ENCODE measurements at places on chromosomes 7 and 10. TPM values are rescaled to one million over a fixed set of nuclear protein-coding genes. Genes with fewer than 3 reads are reported as not detected.

Gene CHST15
- 30.4 TPM for total RNA-seq

Gene EMX2
- total RNA-seq, result not detected

Gene PTN
- 6.7 TPM for total RNA-seq

Gene XRCC2
- 3.5 TPM for total RNA-seq

Gene NPC1L1
- total RNA-seq, result 4.9 TPM

Gene UPP1
- 2.9 TPM for total RNA-seq

Gene CALML3
- total RNA-seq, result not detected

Gene OR9A2
- not detected for total RNA-seq

GRCh38 chr7:117134889-117135552 lies 181.7 kb downstream of the ST7 start:
- H3K27ac ChIP-seq, result no peak overlapping the region
- H3K4me1 ChIP-seq, result no peaks in the 10 kb centered on the region
- DNase-seq, result no peak
- peaks cover 55% of the 10 kb centered on the region for H3K36me3 ChIP-seq
- H3K4me3 ChIP-seq, result no peak overlapping the region

- DNase-seq, result no peak
- no peak overlapping the region for H3K27ac ChIP-seq
- H3K36me3 ChIP-seq, result no peaks in the 10 kb centered on the region
- no peak overlapping the region for H3K4me3 ChIP-seq
- no peaks in the 10 kb centered on the region for H3K27me3 ChIP-seq
These were observed 777.7 kb downstream of the PHTF2 start for GRCh38 chr7:78576236-78576635.

DNA sequence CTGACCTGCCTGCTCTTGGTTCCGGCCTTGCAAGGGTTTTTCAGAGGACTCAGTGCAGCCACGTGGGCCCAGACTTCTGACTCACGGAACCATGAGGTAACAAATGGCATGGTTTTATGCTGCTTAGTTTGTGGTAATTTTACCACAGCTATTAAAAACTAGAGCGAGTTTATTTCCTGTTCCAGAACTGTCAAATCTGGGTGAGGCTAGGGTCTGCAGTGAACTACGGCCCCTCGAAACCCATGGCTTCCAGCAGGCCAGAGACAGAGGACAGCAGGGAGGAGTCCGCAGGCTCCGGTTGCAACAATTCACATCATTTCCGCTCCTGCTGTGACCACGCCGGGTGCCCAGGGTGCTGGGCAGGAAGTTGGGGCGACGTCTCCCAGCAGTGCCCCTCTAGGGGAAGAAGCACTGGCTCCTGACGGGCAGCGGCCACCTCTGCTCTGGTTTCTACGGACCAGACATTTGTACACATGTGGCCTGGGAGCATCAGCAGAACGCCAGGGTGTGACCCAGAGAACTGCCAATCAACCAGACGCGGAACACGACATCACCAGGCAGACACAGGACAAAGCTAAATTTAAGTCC lies 74.8 kb downstream of the ADARB2 start:
- DNase-seq, result no peak
- H3K27ac ChIP-seq, result no peak overlapping the region
- no peaks in the 10 kb centered on the region for H3K36me3 ChIP-seq
- no peaks in the 10 kb centered on the region for H3K27me3 ChIP-seq
- H3K4me3 ChIP-seq, result no peak overlapping the region

DNA sequence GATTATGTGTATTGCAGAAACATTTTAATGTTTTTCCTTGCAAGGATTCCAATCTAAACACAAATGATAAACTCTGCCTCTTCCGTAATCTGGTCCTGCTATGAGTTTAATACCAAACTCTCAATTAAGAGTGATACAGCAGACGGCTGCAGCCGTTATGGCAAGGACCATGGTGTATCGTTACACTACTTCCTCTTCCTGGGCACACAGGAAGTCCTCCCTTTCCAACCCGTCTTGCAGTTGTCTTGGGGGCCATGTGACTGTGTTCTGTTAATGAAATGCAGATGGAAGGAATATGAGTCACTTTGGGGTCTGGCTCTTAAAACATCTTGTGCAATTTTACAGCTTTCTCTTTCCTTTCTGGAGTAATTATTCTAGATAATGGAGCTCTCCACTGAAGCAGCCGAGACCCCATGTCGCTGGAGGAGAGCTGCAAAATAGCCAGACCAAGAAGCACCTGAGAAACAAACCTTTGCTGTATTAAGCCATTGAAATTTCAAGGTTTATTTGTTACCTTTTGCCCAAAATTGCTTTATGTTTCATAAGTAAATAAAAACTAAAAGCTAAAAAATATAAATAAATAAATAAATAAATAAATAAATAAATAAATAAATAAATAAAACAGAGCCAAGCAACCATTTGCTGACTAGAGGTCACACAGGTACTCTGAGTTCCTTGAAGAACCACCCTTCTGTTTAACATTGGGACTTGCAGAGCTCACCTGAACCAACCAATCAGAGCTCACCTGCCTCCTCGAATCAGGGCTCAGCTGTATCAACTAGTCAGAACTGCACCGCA lies 74.7 kb downstream of the FRMPD2 start:
- no peak for DNase-seq
- no peak overlapping the region for H3K27ac ChIP-seq
- no peaks in the 10 kb centered on the region for H3K4me1 ChIP-seq
- H3K27me3 ChIP-seq, result no peaks in the 10 kb centered on the region
- no peaks in the 10 kb centered on the region for H3K36me3 ChIP-seq

GRCh38 chr10:110527731-110528171 lies 30.0 kb downstream of the DUSP5 start:
- no peaks in the 10 kb centered on the region for H3K36me3 ChIP-seq
- H3K4me1 ChIP-seq, result peaks cover 7% of the 10 kb centered on the region
- H3K27ac ChIP-seq, result no peak overlapping the region
- H3K27me3 ChIP-seq, result peaks cover 41% of the 10 kb centered on the region

DNA sequence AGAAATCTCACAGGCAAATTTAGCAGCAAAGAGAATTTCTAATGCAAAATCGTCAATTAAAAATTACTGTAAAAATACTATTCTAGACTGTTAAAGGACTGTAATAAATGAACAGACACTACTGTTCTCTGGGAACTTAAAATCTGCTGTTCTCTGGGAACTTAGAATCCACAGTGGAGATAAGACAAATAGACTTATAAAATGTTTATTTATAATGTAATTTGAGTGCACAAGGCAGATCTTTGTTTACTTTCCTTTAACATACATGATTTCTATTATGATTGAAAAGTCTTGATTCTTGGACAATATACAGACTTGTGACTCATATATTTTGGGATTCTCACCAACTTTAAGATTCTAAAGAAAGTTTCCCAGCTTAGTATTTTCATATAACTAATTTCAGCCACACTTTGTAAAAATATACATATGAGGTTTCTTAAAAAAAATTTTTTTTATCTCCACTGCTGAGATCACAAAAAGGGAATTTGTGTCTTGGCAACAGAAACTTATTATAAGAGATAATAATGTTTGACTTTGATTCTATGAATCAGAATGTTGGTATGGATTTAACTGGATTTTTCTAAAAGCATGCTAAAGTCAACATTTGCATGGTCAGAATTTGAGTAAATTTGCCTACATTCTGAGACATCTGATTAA lies 166.3 kb upstream of the RHOBTB1 start:
- no peak for DNase-seq
- no peak overlapping the region for H3K27ac ChIP-seq
- peaks cover 8% of the 10 kb centered on the region for H3K4me1 ChIP-seq
- no peaks in the 10 kb centered on the region for H3K36me3 ChIP-seq
- H3K4me3 ChIP-seq, result no peak overlapping the region

DNA sequence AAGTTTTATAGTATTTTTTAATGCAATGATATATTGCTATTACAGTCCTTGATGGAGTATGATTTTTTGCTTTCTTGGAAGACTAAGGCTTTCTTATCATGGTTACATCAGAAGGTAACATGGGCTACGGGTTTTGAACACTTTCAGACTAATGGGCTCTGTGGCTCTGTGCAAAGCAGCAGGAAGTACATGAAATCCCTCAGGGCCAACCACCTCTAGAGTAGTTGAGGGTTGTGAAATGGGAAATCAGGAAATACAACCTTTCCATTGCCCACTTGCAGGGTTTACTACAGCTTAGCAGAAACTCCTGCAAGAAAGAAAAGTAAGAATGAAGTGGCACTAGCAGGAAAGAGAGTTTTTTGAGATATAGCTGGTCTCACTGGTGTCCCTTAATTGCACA lies 853.5 kb downstream of the KCNMA1 start:
- H3K36me3 ChIP-seq, result no peaks in the 10 kb centered on the region
- DNase-seq, result no peak
- no peak overlapping the region for H3K27ac ChIP-seq
- H3K27me3 ChIP-seq, result no peaks in the 10 kb centered on the region
- H3K4me3 ChIP-seq, result no peak overlapping the region

DNA sequence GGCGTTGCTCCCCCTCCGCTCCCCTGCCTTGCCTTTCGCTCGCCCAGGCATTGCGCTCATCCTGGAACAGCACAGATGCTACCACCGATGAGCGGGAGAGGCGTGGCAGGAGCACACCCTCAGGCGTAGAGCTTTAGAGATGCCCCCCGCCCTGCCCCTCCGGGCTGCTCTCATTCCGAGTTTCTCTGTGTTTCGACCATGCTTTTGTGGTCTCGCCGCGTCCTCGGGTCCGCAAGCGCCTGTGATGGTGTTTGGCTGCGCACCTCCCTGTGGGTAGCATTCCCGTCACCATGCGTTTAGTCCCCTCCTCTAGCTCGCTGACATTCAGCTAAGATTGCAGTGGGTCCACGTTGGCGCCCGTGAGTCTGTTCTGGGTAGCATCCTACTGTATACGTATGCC lies 18.7 kb downstream of the NOM1 start:
- H3K4me3 ChIP-seq, result no peak overlapping the region
- H3K36me3 ChIP-seq, result peaks cover 94% of the 10 kb centered on the region
- H3K27me3 ChIP-seq, result no peaks in the 10 kb centered on the region
- no peak overlapping the region for H3K27ac ChIP-seq
- no peaks in the 10 kb centered on the region for H3K4me1 ChIP-seq

DNA sequence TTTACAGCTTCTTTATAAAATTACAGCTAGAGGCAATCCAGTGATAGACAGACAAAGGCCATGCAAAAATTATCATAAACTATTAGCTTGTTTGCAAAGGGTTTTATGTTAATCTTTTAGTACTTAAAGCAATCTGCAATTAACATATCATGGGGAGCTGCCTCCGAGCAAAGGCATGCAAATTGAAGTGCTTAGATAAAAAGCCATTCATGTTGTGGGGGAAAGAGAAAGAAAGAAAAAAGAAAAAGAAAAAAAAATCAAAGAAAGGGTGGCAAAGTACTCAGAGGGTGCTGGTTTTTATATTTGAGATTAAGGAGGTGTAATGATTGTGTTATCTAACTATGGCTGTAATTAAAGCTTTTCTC lies 799.5 kb downstream of the LRMDA start:
- DNase-seq, result no peak
- H3K27me3 ChIP-seq, result no peaks in the 10 kb centered on the region
- no peaks in the 10 kb centered on the region for H3K36me3 ChIP-seq
- peaks cover 13% of the 10 kb centered on the region for H3K4me1 ChIP-seq

GRCh38 chr7:54781134-54781920 lies 22.3 kb upstream of the SEC61G start:
- no peaks in the 10 kb centered on the region for H3K4me1 ChIP-seq
- H3K27me3 ChIP-seq, result no peaks in the 10 kb centered on the region
- DNase-seq, result peak; percentile 20
- H3K36me3 ChIP-seq, result no peaks in the 10 kb centered on the region
- H3K27ac ChIP-seq, result no peak overlapping the region
- no peak overlapping the region for H3K4me3 ChIP-seq

DNA sequence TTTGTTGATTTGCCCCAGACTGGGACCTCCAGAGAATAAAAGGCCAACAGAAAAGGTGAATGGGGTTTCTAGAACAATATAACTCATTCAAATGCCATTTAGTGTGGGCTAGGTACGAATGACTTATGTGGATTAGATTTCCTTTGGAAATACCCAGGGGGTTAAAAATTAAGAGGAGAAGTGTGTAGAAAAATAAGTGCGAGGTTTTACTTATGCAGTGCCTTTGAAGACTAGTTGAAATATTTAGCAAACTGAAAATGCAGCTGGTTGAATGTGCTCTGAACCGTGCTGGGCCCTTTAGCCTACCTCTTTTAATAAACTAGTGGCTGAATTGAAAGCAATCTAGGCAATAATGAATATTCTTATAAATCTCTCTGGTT lies 180.6 kb downstream of the LRMDA start:
- no peak for DNase-seq
- no peaks in the 10 kb centered on the region for H3K36me3 ChIP-seq
- H3K27me3 ChIP-seq, result no peaks in the 10 kb centered on the region
- H3K4me1 ChIP-seq, result peaks cover 8% of the 10 kb centered on the region
- H3K27ac ChIP-seq, result no peak overlapping the region
- H3K4me3 ChIP-seq, result no peak overlapping the region

DNA sequence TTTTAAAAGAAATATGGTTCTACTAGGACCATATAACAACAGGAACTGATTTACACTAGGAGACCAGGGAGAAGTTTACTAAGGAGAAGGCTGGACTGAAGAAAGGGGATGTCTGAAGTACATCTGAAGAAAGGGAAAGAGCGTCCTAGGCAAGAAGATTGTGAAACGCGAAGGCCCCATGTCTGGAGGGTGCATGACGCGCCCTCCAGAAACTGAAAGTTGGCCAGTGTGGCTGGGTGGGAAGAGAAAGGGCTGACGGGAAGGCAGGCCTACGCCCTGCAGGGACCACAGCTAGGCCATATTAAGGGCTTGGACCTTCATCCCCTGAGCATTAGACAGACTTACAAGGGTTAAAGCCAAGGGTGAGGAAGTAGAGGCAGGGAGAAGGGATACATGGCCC lies 158.0 kb downstream of the TRIL start:
- no peaks in the 10 kb centered on the region for H3K27me3 ChIP-seq
- H3K4me3 ChIP-seq, result no peak overlapping the region
- H3K4me1 ChIP-seq, result no peaks in the 10 kb centered on the region
- no peaks in the 10 kb centered on the region for H3K36me3 ChIP-seq
- DNase-seq, result peak; percentile 16

DNA sequence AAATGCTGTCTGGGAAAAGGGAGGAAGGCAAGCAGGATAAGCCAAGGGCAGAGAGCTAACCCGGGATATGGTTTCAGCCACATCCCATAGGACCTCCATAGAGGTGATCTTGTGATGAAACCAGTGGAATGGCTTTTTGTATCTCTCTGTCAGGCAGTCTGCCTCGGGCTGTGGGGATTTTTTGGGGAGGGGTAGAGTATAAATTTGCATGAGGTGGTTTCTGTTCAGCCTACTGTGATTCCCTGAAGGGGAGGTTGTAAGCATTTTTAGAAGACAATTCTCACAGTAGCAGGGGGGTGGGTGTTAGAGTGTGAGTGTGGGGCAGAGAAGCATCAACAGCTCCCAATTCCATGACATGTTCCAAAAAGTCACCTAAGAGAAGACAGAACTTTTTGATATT lies 11.8 kb downstream of the OR9A2 start:
- no peaks in the 10 kb centered on the region for H3K36me3 ChIP-seq
- H3K27me3 ChIP-seq, result no peaks in the 10 kb centered on the region
- H3K27ac ChIP-seq, result no peak overlapping the region
- no peak for DNase-seq

- H3K36me3 ChIP-seq, result no peaks in the 10 kb centered on the region
- peaks cover 16% of the 10 kb centered on the region for H3K4me1 ChIP-seq
- H3K4me3 ChIP-seq, result no peak overlapping the region
- H3K27ac ChIP-seq, result no peak overlapping the region
- peak; percentile 79 for DNase-seq
These were observed 604.9 kb downstream of the LRMDA start for GRCh38 chr10:76036111-76036940.

- no peak for DNase-seq
- H3K4me3 ChIP-seq, result no peak overlapping the region
- peaks cover 7% of the 10 kb centered on the region for H3K4me1 ChIP-seq
- peaks cover 9% of the 10 kb centered on the region for H3K36me3 ChIP-seq
These were observed 90.5 kb upstream of the PDGFA start for GRCh38 chr7:610141-610530.

- H3K27me3 ChIP-seq, result no peaks in the 10 kb centered on the region
- H3K4me1 ChIP-seq, result no peaks in the 10 kb centered on the region
These were observed 64.6 kb upstream of the MACROH2A2 start for GRCh38 chr10:69988094-69988493.

Data from stomach (tissue), 19 donors.